ENCODE measurements at places on chromosomes 3 and 15. TPM values are rescaled to one million over a fixed set of nuclear protein-coding genes. Genes with fewer than 3 reads are reported as not detected.

Gene OTOL1
- total RNA-seq: not detected

Gene WDR49
- 6.5 TPM for total RNA-seq

Gene SEMA3F
- 46.5 TPM for total RNA-seq

Gene IL5RA
- total RNA-seq: 0.42 TPM

Gene SH3GL3
- 0.19 TPM for total RNA-seq

Gene AADACL2
- total RNA-seq: 0.17 TPM

Gene NMB
- total RNA-seq: 3.6 TPM

Gene PRTG
- 0.42 TPM for total RNA-seq

Gene SI
- not detected for total RNA-seq

Gene ECE2
- 0.45 TPM for total RNA-seq

Gene CDCP1
- total RNA-seq: 6.4 TPM

Gene ZBTB20
- total RNA-seq: 90.6 TPM

Gene HDDC3
- 5.1 TPM for total RNA-seq

Gene GABPB1
- 17.0 TPM for total RNA-seq

Gene SUSD5
- total RNA-seq: 1.5 TPM

Gene LRRC34
- total RNA-seq: 2.9 TPM

Gene SEMA7A
- 1.4 TPM for total RNA-seq

Gene RPP25
- 7.1 TPM for total RNA-seq

Gene CCDC54
- total RNA-seq: not detected

Gene WDR72
- total RNA-seq: not detected

Gene SLC51B
- total RNA-seq: not detected

Gene SATB1
- total RNA-seq: 38.1 TPM

Gene TLE3
- total RNA-seq: 57.2 TPM

Gene PLD1
- 21.1 TPM for total RNA-seq

Gene LDHAL6B
- not detected for total RNA-seq

Gene FOXL2NB
- total RNA-seq: not detected

Gene C3orf33
- total RNA-seq: 3.7 TPM

Gene ZNF502
- 3.2 TPM for total RNA-seq

Gene ILDR1
- 0.63 TPM for total RNA-seq

Gene FYTTD1
- total RNA-seq: 109 TPM

Gene OR5K2
- not detected for total RNA-seq

Gene DENND6A
- total RNA-seq: 46.9 TPM

Gene ARGFX
- total RNA-seq: not detected

Gene GOLGA6D
- total RNA-seq: not detected

All from esophagus muscularis mucosa (tissue), 4 donors.